GF-D8 (cell line): ENCODE measurements at places on chromosomes 7 and 10.

DNA sequence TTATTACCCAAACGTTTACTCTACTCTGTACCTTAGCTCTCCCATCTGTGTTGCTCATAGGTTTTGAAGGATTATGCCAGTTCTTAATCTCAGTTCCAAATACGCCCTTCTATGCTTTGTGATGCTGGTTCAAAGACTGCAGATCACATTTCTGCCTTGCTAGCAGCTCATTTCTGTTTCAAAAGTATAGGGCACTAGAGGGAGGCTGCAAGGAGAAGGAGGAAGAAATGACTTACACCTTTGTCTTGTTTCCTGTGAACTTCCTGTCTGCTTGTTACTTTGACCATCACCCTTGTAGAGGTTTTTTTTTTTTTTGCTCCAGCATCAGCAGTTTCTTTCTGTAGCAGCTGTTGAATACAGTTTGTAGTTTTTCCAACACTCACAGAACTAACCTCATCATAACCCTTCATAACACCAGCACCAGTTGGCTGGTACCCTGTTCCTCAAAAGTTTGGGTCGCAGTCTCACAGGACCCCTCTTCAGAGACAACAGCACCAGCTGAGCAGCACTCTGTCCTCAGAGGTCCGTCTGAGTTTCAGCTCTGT lies 16.5 kb downstream of the SLK start:
- DNase-seq: peak; percentile 56

DNA sequence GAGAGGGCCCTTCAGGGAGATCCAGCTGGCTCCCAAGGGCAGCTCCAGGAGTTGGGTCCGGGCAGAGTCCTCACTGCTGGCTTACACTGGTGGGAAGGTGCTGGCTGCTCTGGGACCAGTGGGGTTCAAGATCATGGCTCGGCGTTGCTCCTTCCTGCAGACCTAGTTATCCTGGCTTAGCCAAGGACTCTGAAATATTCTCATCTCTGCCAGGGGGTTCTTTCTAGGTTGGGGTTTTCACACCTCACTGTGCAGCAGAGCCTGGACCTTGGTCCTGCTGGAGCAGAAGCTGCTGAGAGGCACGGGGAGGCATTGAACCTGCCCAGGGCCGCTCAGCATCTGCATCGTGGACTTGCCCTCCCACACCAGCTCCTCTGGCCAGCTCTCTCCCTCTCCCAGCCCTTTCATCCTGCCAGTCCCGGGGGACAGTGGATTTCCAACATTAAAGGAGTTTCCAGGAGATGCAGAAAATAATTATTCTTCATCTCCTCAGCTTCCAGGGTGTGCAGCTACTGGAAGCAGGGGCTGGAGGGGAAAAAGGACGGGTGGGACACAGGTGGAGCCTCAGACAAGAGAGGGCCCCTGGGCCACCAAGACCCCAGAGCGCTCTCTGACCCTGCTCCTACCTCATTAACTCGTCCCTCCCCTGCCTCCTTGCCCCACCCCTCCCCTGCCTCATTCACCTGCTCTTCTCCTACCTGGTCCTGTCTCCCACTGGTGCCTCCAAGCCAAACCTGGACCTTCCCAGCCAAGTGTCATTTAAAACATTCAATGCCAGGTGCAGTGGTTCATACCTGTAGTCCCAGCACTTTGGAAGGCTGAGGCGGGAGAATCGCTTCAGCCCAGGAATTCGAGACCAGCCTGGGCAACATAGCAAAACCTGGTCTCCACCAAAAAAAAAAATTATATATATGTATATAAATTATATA lies 42.5 kb downstream of the JAKMIP3 start:
- DNase-seq: no peak

DNA sequence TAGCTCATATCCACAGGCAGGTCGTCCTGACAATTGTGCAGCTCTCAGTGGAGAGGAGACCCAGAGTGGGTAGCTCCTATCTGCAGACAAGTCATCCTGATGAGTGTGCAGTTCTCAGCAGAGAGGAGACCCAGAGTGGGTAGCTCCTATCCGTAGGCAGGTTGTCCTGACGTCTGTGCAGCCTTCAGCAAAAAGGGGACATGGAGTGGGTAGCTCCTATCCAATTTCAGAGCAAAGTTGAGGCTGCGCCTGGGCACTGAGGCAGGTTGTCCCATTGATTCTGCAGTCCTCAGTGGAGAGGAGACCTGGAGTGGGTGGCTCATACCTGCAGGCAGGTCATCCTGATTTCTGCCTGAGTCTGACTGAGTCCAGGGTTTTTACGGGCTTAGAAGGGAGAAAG lies 111.8 kb downstream of the HPSE2 start:
- DNase-seq: no peak

DNA sequence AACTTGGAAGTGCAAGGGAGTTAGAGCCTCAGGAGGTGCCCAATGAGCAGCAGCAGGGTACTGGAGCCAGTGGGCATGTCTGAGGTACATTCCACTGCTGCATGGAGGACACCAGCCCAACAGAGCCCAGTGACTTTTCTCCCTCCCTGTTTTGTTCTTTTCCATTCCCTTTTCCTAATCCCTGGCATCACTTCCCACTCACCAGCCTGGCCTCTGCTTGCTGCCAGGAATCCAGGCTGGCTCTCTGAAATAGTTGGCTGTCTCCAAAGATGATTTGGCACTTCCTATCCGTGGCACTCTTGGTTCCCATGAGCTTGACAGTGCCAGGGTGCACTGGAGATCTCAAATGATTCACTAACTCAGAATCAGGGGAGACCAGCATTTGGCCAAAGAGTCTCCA lies 97.7 kb upstream of the ZPBP start:
- DNase-seq: no peak

- DNase-seq: no peak
These were observed 1.2 kb downstream of the VPS37D start for GRCh38 chr7:73668886-73669230.

GRCh38 chr10:112687647-112688046 lies 240.6 kb downstream of the VTI1A start:
- no peak for DNase-seq

- no peak for DNase-seq
These were observed 1182.0 kb downstream of the CNTNAP2 start for GRCh38 chr7:147298611-147299043.

- DNase-seq: no peak
These were observed 84.7 kb downstream of the AUTS2 start for GRCh38 chr7:69683002-69683401.

DNA sequence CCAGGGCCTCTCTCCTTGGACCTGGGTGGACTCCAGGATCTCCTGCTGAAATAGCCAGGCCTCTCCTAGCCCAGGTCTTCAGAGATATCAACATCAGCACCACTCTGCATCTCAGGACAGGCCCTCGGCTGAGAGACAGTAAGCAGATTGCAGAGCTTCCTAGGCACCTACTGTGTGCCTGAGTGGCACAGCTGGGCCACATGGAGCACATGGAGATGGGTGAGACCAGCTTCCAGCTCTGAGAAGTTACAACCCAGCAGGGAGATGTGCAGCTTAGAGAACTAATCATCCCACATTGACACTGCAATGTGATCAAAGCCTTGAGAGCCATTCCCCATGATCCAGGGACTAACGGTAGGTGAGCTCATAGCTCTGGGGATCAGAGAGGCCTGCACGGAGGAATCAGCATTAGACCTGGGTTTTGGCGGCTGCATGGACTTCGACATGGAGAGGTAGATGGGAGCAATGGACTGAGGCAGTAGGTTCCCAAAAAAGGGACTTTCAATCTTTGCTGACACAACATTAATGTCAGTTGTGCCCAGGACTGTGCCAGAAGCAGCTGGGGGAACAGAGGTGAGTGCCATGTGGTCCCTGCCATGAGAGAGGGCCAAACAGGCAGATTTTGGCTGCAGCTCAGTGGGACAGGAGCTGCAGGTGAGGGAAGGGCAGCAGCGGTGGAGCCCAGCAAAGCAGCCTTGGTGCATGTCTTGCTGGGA lies 76.0 kb upstream of the LEP start:
- no peak for DNase-seq

- DNase-seq: no peak
These were observed 4.0 kb upstream of the CREB5 start for GRCh38 chr7:28408105-28408959.

GRCh38 chr10:31584098-31584631 lies 265.1 kb downstream of the ZEB1 start:
- DNase-seq: no peak

GRCh38 chr7:30771880-30772425 lies 736 bp downstream of the MINDY4 start:
- no peak for DNase-seq

GRCh38 chr10:124197371-124198124 lies 104.2 kb upstream of the CHST15 start:
- DNase-seq: no peak

- DNase-seq: no peak
These were observed 8.2 kb upstream of the MTPAP start for GRCh38 chr10:30357075-30357801.

- DNase-seq: no peak
These were observed 6.0 kb downstream of the RBP3 start for GRCh38 chr10:47354165-47354564.

- no peak for DNase-seq
These were observed 177.0 kb downstream of the AUTS2 start for GRCh38 chr7:69775231-69775771.

DNA sequence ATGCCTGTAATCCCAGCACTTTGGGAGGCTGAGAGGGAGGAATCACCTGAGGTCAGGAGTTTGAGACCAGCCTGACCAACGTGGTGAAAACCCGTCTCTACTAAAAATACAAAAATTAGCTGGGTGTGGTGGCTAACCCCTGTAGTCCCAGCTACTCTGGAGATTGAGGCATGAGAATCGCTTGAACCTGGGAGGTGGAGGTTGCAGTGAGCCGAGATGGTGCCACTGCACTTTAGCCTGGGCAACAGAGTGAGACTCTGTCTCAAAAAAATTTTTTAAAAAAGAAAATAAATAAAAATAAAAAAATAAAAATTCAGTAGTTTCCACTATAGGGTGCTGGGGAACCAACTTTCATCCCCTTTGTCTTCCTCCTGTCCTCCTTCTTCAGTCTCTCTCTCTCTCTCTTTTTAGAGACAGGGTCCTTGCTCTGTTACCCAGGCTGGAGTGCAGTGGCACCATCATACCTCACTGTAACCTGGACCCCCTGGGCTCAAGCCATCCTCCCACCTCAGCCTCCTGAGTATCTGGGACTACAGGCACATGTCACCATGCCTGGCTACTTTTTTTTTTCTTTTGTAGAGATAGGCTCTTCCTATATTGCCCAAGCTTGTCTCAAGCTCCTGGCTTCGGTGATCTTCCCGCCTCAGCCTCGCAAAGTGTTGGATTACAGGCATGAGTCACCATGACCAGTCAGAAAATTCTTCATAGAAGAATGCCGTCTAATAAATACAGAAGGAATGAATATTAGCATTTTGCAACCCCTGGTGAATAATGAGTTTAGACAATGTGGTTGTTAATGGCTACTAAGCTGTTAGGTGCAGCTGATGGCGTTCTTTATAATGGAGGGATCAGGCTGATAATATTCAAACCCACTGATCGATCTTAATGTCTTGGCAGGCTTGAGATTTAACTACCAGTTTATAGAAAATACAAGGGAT lies 20.6 kb downstream of the RBM20 start:
- DNase-seq: no peak

- DNase-seq: no peak
These were observed 76.0 kb downstream of the SPDYE5 start for GRCh38 chr7:75567948-75568595.

GRCh38 chr10:96212911-96213310 lies 58.5 kb downstream of the BLNK start:
- DNase-seq: no peak

GRCh38 chr7:37013771-37014170 lies 289.5 kb upstream of the AOAH start:
- no peak for DNase-seq

DNA sequence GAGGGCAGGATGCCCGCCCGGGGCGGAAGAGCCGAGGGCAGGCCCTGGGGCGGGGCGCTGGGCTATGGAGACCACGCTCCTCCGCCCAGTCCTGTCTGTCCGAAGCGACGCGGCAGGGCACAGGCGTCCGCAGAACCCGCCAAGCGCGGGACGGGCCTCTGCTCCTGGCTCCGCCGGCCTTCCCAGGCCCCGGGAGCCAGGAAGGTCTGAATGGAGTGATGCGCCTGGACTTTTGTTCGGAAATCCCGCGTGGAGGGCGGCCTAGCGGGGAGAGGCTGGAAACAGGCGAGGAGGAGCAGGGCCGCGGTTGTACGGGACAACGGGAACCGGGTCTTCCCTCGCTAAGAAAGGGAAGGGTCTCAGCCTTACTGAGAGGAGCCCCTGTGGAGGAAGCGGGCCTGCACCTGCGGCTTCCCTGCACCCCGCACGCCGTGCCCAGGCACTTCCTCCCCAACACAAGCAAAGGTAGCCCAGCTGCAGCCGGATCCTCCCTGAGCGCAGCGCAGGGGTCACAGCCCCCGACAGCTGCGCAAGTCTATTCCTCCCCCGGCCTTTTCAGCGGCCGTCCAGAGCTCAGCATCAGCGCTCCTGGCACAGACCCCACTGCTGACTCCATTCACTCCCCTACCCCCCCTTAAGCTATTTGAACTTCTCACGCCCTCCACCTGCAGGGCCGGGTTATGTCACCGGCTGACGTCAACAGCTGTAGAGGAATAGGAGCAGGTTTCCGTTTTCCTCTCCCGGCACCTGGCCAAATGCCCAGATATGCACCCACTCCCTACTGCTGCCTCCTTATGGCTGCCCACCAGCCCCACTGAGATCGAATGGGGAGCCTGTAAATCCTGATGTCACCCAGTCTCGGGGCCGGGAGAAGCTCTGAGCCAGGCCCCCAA lies 143.2 kb upstream of the RET start:
- DNase-seq: no peak

DNA sequence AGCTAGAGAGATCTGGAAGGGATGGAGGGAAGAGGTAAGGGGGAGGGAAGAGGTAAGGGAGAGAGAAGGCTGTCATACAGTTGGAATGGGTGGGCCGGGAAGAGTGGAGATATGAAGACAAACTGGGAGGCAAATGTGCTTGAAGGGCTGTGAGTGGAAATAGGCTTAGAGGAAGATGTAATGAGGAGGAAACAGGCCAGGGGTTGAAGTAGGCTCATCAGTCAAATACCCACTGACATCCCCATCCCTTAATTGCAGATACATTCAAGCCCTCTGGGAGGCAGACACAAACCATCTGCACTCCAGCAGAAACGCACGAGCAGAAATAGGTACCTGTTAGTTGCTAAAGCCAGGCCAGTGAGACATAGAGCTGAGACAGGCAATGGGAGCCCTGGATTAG lies 2.1 kb downstream of the SYNPO2L start:
- DNase-seq: peak; percentile 8

DNA sequence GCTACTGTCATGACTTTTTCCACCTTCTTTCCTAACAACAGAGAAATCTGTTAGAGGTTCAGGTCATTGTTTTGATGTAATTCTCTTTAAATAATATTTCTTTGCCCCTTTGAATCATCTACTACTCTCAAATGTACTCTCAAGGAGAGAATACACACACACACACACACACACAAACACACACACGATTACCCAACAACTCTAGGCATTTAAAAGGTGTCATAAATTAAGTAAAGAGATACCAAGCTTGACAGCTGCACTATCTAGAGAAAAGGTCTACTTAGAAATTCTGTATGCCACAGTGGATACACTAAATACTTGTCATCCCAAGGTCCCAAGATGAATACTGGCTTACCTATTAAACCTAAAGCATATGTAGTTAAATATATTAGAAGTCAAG lies 4.8 kb downstream of the PANK1 start:
- DNase-seq: no peak

GRCh38 chr10:75470901-75471300 lies 39.5 kb downstream of the LRMDA start:
- no peak for DNase-seq
